ENCODE measurements at places on chromosomes 7 and 10.

GRCh38 chr7:6307762-6308161, 35.3 kb upstream of the CYTH3 start:
- no peak for DNase-seq

- no peak for DNase-seq
These were observed 350.7 kb downstream of the IPMK start for GRCh38 chr10:57917019-57917418.

GRCh38 chr10:6045878-6046772, 16.0 kb downstream of the IL2RA start:
- DNase-seq, result no peak

DNA sequence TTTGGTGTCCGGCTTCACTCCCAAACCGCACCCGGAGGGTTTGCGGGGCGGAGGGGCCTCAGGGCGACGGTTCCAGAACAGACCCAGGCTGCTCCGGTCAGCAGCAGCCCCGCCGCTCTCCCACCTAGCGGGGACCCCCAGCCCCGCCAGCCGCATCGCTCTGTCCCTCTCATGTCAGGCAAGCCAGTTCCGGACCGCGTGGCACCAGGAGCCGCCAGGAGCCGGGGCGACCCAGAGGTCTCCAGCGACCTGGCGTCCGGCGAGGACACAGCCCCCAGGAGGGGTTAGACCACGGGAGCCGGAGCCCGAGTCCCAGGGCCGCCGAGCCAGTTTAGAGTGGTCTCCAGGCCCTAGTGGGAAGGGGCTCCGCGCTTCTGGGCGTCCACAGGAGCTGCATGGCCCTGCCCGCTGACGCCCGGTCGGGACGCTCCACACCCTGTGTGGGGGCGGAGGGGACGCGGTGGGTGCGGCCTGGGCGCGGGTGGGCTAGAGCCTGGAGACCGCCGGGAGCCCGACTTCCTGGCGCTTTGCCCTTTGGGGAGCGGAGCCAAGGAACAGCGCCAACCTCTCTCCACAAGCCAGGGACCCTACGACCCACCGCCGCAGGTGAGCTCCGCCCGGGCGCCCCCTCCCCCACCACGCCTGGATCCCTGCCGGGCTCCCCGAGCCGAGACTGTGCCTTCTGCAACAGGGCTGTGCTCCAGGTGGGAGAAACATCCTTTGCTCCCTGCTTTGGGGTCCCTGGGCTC, 43.4 kb downstream of the ZNF117 start:
- DNase-seq, result no peak

GRCh38 chr10:19705250-19705649, 111.0 kb upstream of the PLXDC2 start:
- DNase-seq, result no peak

DNA sequence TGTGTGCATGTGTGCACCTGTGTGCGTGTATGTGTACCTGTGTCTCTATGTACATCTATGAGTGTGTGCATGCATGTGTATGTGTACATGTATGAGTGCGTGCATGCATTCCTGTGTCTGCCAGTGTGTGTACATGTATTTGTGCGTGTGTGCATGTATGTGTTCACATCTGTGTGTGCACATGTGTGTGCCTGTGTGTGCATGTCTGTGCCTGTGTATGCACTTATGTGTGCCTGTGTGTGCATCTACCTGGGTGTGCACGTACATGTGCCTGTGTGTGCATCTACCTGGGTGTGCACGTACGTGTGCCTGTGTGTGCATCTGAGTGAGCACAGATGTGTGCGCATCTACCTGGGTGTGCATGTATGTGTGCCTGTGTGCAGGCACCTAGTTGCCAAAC, 102.2 kb upstream of the DIP2C start:
- no peak for DNase-seq

DNA sequence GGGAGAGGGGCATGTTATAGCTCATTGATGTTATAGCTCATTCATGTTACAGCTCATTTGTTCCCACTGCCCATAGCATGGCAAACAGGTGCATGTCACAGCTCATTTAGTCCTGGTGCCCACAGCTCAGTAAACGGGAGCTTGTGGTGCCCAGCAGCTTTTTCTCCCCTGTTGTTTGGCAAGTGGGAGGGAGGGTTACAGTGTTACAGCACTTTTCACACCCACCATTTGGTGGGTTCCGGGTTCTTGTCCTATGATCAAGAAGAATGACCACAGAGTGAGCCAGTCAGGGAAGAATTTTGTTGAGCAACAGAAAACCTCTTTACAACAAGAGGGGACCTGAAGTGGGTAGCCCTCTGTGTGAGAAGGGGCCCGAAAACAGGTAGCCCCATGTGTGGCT, 162.8 kb upstream of the CSTF2T start:
- no peak for DNase-seq

GRCh38 chr10:125337510-125337909, 177.1 kb upstream of the CTBP2 start:
- DNase-seq, result no peak

DNA sequence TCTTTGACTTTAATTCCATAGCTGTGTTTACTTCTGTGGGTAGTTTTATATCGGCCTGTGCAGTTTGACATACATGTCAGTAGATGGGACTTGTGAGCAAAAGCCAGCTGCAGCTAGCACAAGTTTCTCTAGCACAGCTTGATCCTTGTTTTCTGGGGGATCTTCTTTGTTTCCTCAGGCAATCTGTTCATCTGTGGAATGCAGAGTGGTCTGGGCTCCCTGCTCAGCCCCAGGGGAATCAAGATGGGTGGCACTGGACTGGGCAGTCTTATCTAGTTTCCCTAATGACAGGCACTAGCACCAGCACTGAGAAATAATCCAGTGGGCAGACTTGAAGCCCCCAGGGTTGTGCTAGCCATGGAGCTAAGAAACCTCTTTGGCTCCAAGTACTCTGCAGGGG, 40.8 kb downstream of the CYP2C19 start:
- no peak for DNase-seq

- DNase-seq, result peak; percentile 43
These were observed 38.6 kb upstream of the SH2D4B start for GRCh38 chr10:80498833-80499741.

- peak; percentile 95 for DNase-seq
These were observed at the start of gene SHOC2 for GRCh38 chr10:110919349-110919931. Gene SHOC2 (plus strand): TSS chr10:110919604. CDS start chr10:110964359, 44,755 bp downstream.

GRCh38 chr7:133770863-133771492, 356.2 kb upstream of the LRGUK start:
- no peak for DNase-seq

- DNase-seq, result no peak
These were observed 168.8 kb upstream of the RHOBTB1 start for GRCh38 chr10:61112771-61113170.

GRCh38 chr7:264541-265191, 25.3 kb upstream of the FOXL3 start:
- DNase-seq, result no peak

DNA sequence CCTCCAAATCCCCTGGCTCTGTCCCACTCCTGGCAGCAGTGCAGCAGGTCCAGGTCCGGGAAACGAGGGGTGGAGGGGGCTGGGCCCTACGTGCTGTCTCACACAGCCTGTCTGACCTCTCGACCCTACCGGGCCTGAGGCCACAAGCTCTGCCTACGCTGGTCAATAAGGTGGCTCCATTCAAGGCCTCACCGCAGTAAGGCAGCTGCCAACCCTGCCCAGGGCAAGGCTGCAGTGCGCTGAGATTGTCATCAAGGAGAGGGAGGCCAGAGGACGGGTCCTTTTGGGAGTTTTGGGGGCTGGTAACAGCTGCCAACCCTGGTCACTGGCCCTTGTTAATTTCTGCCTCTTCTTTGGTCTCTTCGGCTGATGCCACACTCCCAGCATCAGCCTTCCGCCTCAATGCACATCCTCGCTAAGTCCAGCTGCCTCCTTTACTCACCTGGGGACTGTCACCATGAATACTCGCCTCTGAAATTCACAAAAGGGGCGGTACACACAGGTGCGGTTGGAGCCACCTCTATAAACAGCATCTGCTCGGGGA, 3.5 kb downstream of the EPO start:
- DNase-seq, result no peak

DNA sequence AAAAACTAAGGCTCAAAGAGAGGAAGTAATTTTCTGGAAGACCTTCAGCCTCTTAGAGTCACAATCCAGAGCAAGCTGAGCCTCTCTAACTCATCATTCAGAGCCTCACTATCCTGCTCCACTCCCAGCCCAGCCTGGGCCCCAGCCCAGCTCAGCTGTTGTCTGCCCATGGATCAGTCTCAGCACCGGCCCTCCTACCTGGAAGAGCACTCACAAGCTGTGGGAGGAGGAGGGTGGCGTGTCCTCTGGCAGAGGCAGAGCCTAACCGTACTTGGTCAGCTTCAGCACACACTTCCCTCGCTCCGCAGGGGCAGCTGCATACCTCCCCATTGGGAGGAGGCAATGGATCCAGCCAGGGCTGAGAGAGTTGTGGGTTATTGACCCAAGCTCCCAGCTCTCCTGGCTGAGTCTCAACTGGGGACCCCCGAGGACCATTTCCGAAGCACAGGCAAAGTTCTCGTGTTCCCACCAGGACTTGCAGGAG, 66.7 kb upstream of the GPR26 start:
- DNase-seq, result no peak

DNA sequence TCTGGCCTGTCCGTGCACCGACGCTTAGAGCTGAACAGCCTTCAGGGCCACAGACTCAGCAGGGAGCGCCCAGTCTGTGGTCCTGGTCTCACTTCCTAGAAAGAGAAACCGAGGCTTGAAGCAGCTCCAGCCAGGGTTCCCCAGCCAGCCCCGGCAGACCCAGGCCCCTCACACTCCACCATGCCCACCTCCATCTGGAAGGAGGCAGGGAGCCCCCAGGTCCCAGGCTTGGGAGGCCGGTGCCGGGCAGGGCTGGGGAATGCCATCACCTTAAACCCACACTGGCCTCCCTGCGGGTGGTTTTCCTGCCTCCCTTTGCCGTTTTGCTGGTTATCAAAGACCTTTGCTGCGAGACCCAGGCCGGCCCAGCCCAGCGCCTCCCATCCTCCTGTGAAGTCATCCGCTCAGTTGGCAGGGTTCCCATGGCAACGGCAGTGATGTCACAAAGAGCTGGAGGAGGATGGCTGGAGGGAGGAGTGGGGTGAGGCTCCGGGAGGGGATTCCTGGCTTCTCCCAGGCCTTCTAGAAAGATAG, 24.0 kb downstream of the ELFN1 start:
- DNase-seq, result no peak

DNA sequence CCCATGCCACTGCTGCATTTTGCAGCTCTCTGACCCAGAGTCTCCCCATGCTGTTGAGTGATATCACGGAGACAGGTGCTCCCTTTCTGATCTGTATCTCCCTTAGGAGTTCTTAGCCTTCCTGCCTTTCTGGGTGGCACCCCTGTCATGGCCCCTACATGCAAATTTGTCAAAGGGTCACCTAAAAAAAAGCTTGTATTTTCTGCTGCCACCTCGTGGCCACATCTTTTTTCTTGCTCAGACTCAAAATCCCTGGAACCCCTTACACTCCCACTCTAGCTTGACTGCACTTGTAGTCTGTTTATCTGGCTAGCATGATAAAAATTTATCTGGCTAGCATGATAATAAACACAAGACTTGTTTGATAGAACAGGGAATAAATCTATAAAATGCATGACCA, 809.1 kb downstream of the SORCS1 start:
- DNase-seq, result no peak

DNA sequence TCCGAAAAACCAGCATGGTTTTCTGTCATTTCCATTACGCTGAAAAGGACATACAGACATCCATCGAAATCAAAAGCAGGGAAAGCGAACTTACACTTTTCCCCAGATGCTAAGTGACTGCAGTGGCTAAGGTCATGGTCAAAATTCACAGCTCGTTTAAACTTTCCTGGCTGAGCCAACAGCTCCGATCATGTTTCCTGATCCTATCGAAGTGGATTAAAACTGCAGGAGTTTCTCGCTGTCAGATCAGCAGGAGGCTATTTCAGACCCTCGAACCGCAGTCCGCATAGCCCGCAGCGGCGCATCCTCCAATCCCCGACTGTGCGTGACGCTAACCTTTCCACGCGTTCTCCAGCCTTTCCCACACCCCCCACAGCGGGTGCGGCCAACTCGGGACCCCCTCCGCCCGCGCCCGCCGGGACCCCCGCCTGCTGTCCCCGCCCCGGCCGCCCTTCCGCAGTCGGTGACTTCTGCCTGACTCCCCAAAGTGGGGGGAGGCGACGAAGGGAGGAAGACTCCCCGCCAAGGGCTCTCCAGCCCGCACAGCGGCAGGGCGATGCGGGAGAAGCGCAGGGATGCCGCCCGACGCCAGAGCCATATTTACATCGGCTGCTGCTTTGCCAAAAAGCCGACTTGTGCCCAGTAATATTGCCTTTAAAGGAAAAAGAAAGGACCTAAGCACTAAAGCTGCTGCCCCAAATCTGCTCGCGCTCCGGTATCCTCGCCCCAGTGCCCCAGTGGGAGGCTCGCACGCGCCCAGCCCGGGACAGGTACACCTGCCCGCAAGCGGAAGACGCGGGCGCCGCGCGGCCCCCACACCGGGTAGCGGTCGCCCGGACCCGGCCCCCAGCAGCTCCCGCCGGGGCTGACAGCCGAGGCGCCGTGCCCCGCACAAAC, 1.2 kb downstream of the PIP4K2A start:
- DNase-seq, result peak; percentile 23

- no peak for DNase-seq
These were observed 157.5 kb upstream of the PDE1C start for GRCh38 chr7:32227746-32228145.

- DNase-seq, result no peak
These were observed 534.3 kb downstream of the PARD3 start for GRCh38 chr10:34280599-34281374.

DNA sequence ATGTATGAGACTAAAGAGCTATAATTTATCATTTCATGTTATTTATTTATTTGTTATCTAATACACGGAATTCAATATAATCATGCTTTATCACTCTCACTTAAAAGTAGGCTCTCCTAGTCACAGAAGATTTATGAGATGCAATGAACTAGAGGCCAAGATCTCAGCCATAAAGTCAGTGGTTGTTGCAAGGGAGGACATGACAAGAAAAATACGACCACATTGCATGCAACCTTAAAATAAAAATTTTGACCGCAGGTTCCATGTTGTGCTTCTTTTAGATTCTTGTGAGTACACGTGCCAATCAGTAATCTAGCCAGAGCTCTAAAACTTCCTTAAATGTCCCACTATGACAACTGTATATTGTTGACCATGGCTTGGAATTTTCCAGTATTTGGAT, 75.9 kb upstream of the SP8 start:
- no peak for DNase-seq

DNA sequence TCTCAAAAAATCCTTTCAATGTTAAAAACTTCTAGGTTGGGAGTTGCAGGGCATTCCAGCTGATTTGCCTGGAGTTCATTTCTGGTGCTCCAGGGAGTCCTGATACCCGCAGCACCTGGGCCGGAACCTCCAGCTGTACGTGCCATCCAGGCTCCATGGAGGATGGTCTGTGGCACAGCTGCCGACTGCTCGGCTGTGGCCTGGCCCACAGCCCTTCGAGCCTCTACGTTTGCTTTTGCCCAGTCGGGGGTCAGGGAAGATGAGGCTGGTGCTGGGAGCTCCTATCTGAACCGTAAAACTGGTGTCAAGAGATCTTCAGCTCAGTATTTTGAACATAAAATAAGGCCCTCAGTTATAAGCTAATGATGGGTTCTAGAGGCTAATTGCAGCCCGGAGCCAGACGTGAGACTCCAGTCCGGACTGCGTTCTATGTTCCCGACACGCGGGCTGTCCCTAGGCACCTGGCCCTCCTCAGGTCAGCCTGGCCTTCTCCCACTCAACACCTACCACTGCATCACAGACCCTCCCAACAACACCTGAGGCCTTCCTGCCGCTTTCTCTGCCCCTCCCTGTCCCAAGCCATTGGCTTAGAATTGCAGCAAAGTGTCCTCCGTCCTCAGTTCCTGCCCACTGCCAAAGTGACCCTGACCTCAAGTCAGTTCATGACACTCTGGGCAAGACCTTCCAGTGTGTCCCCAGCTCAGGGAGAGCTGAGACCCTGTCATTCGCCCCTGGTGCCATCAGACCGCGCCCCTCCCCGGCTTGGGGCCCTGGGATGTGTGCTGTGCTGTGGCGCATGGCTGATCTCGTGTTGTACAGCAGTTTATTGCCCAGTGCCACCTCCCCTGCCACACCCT, 64.2 kb upstream of the DNAJB6 start:
- no peak for DNase-seq
